Stimulated activated CD4-positive, alpha-beta T cell treated with anti-CD3 and anti-CD28 coated beads, TNF-alpha, amount 100 ng/mL, for 1 hour (primary cell): ENCODE measurements at places on chromosomes 2 and 18.

GRCh38 chr2:62661263-62661635 lies 44.3 kb upstream of the EHBP1 start:
- no peak for DNase-seq

- no peak for DNase-seq
These were observed 478.5 kb upstream of the ZEB2 start for GRCh38 chr2:144998435-144998834.

DNA sequence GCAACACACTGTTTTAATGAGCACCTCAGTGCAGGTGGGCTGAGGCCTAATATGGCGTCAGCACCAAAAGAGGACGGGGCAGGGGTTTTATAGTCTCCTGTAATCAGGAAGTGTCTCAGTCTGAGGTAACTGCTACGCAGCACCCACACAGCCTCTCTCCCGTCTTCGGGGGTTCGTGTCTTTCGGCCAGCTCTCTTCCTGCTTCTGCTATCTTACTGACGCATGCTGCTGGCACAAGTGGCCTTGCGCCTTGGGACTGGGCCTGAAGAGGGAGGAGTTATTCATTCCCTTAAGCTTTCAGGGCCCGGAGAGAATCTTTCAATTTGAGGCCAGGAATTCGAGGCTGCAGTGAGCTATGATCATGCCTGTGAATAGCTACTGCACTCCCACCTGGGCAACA lies 14.5 kb upstream of the PAPOLG start:
- DNase-seq = no peak

GRCh38 chr2:239660390-239661230 lies 259.8 kb upstream of the HDAC4 start:
- DNase-seq = no peak

DNA sequence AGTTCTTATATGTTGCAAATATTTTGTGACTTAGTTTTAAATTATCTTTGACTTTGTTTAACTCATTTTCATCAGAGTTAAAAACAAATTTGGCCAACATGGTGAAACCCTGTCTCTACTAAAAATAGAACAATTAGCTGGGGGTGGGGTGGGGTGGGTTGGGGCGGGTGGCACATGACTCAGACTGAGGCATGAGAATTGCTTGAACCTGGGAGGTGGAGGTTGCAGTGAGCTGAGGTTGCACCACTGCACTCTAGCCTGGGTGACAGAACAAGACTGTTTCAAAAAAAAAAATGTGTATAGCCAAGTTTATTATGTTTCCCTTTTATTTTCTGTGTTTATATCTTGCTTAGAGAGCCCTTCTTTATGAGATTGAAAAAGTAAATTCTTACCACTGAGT lies 14.2 kb upstream of the LIPG start:
- DNase-seq = no peak

GRCh38 chr2:102848366-102848839 lies 86.6 kb downstream of the TMEM182 start:
- no peak for DNase-seq

DNA sequence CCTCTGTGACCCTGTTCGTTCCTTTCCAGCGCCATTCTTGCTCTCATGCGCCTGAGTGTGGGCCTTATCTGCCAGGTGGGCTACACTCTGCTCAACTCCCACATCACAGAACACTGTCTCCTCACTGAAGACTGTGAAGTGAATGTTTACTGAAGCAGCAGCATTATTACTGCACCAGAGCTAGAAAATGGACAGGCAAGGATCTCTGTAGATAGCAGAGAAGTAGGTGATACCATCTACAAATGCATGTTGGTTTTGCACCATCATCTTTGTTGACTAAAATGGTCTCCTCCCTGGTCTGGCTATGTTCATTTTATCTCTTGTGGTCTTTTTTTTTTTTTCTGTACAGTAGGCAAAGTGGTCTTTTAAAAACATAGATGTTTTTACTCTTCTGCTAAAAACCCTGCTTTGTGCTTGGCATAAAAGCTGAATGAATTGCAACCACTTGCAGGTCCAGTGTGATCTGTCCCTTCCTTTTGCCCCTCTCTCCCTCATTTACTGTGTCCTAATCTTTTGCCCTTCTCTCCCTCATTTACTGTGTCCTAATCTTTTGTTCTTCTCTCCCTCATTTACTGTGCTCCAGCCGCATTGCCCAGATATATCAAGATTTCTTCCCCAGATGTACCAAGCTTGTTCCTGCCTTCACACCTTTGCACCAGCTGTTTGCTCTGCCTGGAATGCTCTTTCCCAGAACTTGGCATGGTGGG lies 35.4 kb downstream of the BABAM2 start:
- DNase-seq = no peak

DNA sequence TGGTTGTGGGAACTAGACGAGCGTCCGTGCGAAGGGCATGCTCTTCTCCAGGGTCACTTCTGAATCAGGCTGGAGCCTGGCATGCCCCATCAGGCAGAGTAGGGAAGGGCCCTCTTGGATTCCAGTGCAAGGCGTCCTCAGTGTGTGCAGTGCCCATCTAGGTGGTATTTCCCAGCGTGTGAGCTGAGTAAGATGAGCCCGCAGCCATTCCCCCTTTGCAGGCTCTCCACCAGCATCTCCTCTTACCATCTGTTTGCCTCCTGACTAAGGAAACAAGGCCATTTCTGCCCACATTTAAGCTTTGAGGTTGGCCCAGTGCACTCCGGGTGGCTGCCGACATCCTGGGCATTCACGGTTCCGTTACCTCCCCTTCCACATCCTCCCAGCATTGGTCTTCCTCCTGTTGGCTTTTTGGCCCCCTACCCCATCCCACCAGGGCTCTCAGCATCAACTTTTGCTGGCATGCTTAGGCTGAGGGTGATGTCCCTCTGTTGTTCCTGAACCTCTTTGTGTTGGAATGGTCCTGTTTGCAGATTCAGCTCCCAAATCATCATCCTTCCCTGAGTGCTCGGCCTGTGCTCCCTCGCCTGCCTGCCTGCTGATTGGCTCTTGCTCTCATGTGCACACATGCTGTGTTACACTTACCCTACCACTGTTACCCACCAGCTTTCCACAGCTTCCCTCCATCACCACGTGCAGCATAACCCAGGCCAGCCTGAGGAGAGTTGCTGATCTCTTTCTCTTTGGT lies 11.8 kb downstream of the CEP68 start:
- DNase-seq = no peak

DNA sequence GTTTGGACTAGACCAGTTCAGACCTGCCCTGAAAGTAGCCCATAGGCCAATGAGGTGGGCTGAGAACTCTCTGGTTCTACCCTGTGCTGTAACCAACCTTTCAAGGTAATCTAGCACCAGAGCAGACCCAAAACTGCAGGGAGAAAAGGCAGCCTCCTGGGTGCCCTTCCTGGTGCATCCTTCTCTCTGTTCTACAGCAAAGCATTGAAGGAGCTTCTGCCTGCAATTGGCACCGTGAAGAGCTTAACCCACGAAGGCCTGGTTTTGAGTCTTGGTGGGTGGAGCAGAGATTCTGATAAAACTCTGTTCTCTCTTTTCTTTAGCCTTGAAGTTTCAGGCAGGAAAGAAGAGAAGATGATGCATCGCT lies 55.5 kb downstream of the LIPG start:
- DNase-seq = no peak

DNA sequence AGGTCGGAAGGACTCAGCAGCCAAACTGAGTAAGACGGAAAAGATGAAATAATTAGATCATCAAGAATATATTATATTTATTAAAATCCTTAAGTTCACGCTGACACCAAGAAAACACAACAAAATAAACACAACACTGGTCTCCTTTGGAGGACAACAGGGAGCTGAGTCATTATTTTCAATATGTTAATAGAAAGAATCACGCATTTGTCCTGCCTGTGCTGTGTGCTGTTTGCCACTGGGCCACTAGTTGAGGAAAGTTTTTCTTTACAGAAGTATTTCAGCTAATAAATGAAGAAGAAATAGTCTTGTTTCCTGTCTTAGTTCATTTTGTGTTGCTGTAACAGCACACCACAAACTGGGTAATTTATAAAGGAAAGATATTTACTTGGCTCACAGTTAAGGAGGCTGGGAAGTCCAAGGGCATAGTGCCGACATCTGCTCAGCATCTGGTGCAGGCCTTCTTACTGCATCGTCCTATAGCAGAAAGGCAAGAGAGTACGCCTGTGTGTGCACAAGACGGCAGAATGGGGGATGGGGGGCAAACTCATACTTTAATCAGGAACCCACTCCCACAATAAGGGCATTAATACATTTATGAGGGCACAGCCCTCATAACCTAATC lies 88.0 kb downstream of the TCF7L1 start:
- no peak for DNase-seq

GRCh38 chr2:85589982-85590791 lies 5.4 kb upstream of the RNF181 start:
- no peak for DNase-seq

- DNase-seq = no peak
These were observed 622.6 kb upstream of the ID2 start for GRCh38 chr2:8059255-8059654.

- no peak for DNase-seq
These were observed 983 bp downstream of the MTX2 start for GRCh38 chr2:176270100-176270750.
